ENCODE measurements at places on chromosomes 4 and X.

DNA sequence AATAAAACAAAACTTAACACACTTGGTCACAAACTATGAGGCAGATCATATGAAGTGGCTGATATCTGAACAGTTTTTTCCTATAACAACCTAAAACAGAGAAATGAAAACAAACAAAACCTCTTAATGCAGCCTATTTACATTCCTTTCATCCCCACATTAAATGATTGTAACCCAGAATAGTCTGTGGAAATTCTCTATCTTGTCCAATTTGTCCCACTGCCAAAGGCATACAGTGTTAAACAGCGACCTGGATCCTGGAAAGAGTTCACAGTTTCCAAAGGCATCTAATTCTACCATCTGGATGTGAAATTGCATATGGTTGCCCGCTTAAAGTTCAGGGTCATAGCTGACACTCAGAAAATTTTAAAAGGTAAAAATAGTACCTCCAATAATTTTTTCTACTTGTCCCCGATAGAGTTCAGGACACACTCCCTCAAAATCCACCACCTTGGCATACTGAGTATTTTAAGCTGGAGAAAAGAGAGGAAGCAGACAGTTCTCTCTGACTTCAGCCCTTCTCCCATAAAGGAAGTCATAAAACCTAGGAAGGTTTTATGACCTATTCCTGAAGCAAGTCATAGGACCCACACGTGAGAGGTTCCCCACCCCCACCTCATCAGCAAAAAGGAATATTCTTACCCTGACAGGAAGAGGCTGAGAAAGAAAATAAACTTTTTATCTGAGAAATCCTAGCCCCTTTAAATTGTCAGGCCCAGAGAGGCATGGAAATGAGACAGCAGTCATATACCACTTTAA, 270.2 kb downstream of the PAPSS1 start:
- no peak for DNase-seq

DNA sequence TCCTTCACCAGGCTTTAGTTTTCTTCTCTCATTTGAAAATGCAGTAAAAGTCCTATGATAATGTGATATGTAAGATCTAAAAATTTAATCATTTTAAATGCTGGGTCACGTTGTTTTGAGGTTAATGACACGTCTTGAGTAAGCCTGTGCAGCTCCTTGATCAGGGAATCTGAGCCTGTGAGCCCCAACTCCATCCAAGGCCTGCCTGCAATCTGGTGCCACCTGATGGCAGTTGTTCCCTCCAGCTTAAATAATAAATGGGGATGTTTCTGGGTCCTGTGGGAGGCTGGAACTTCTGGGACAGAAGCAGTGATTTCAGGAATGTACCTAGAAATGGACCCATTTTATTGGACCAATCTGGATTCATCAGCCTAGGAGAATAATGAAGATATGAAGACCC, 455.4 kb upstream of the ADGRL3 start:
- DNase-seq, result no peak

DNA sequence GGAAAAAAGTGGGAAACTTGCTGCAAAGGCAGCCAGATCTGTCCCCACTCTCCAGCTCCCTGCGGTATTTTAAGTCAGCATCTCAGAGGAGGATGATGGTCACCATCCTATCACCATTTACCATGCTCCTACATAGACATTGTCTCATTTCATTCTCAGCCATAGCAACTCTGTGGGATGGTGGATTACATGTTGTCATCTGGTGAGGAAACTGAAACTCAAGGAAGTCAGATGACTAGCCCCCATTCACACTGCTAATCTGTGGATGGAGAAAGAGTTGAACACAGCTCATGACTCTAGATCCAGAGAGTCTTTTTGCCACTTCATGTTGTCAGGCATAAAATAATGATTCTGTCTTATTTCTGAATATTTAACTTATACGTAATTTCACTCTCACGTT, 323.5 kb downstream of the PTTG2 start:
- no peak for DNase-seq

DNA sequence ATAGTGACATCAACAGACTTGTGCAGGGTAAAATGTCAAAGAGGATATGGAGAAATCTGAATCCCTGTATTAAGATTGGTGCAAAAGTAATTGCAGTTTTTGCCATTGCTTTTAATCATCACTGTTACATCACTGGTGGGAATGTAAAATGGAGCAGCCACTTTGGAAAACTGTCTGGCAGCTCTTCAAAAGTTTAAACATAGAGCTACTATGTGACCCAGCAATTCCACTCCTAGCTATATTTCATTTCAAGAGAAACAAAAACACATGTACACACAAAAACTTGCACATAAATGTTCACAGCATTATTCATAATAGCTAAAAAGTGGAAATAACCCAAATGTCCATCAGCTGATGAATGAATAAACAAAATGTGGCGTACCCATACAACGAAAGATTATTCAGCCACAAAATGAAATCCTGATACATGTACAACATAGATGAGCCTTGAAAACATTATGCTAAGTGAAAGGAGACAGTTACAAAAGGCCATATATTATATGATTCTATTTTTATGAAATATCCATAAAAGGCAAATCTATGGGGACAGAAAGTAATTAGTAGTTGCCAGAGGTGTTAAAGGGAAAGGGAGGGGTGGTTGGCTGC, 106.4 kb downstream of the AMELX start:
- no peak for DNase-seq

DNA sequence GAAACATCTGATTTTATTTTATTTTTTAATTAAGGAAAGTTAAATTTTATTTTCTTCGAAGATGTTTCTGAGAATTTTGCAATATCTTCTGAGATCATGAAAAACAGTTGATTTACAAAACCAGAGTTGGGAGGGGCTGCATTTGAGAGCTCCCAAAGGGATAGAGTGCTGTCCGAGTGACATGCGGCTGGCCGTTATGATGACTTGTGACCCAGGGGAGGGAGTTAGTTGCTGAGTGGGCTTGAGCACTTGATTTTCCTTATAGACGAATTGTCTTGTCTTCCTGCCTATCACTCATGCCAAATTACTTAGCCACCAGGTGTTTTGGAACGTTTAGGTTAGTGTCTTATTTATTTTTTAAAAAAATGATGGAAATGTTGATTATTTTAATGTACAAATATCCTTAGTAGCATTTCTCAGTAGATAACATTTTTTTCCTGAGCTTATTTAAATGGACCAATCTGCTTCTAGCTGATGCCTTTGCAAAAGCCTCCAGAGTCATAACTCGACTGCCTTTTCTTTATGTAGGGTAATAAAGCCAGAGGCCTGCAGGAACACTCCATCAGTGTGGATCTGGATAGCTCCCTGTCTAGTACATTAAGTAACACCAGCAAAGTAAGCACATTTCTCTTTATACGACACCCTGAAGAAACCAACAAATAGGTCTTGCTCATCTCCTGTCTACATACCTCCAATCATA, 85.2 kb downstream of the PTTG2 start:
- no peak for DNase-seq

- DNase-seq, result peak; percentile 79
Measured at GRCh38 chr4:10115797-10116568, 616 bp downstream of the WDR1 start.

- DNase-seq, result no peak
Measured at GRCh38 chrX:20967725-20968124, 406.5 kb upstream of the CNKSR2 start.

- DNase-seq, result no peak
Measured at GRCh38 chr4:7902101-7902553, 37.5 kb downstream of the AFAP1 start.

All from activated T-cell treated with anti-CD3 and anti-CD28 coated beads, Interleukin-2, amount 50 U/mL, for 1 hour (primary cell).